ENCODE measurements at places on chromosomes 16 and 17. TPM values are rescaled to one million over a fixed set of nuclear protein-coding genes. Genes with fewer than 3 reads are reported as not detected.
A peak's percentile ranks its signal among the peaks of the same experiment; 100 is the strongest.

DNA sequence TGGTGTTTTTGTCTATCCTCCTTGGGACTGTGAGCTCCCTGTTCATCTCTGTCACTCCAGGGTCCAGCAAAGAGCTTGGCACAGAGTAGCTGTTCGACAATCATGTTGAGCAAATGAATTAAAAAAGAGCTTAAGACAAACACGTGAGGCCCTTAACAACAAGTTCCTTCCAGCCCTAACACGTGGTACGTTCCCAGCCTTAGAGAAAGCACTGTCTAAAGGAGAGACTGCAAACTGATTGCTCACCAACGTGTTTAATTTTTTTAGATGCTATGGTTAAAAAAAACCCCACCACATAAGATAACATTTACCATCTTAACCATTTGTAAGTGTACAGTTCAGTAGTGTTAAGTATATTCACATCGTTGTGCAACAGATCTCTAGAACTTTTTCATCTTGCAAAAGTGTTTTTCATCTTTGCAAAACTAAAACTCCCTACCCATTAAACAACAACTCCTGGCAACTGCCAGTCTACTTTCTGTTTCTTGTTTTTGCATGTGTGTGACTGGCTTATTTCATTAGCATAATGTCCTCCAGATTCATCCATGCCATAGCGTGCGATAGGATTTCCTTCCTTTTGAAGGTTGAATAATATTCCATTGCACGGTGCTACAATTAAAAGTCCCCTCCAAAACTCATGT is 28.2 kb downstream of the LAT start:
- peak; percentile 56 for DNase-seq

CCDC154 gene
- 0.13 TPM for polyA plus RNA-seq

GRCh38 chr17:70024253-70024652 is 50.8 kb upstream of the KCNJ16 start:
- no peak for DNase-seq

DNA sequence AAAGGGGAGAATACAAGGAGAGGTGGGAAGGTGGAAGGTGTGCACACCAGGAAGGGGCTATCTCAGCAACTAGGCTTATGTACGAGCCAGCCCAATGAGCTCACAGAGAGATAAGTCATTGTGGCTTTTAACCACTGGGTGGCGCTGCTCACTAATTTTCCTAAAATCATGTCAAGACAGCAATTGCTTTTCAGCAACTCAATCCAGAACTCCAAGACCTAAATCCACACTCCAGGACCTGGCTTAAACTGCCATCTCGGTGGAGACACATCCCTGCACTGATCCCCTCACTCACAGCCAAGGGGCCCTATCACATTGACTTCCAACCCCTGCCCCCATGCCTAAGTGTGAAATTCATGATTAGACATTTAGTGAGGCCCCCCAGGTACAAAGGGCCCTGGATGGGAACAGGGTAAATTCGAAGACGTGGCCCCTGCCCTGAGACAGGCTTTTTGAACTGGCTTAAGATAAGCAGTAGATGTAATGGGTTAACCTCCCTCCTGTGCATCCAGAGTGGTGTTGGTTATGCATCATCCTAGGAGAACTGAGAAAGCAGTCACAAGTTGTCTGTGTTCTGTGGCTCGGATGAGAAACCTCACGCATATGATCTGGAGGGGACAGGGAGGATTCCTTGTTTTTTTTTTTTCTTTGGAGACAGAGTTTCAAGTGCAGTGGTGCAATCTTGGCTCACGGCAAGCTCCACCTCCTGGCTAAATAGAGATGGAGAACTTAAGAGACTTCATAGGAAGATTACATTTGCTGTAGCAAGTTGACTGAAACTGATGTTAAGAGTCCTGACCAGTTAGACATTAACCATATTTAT is 11.5 kb downstream of the CCL16 start:
- peak; percentile 57 for DNase-seq

Data from CD4-positive, alpha-beta memory T cell (primary cell).